ENCODE measurements at places on chromosomes 16 and 17.

- DNase-seq = no peak
Measured at GRCh38 chr16:9934723-9935508, 247.3 kb downstream of the GRIN2A start.

GRCh38 chr16:79082970-79083369, 517.6 kb downstream of the MAF start:
- DNase-seq = no peak

DNA sequence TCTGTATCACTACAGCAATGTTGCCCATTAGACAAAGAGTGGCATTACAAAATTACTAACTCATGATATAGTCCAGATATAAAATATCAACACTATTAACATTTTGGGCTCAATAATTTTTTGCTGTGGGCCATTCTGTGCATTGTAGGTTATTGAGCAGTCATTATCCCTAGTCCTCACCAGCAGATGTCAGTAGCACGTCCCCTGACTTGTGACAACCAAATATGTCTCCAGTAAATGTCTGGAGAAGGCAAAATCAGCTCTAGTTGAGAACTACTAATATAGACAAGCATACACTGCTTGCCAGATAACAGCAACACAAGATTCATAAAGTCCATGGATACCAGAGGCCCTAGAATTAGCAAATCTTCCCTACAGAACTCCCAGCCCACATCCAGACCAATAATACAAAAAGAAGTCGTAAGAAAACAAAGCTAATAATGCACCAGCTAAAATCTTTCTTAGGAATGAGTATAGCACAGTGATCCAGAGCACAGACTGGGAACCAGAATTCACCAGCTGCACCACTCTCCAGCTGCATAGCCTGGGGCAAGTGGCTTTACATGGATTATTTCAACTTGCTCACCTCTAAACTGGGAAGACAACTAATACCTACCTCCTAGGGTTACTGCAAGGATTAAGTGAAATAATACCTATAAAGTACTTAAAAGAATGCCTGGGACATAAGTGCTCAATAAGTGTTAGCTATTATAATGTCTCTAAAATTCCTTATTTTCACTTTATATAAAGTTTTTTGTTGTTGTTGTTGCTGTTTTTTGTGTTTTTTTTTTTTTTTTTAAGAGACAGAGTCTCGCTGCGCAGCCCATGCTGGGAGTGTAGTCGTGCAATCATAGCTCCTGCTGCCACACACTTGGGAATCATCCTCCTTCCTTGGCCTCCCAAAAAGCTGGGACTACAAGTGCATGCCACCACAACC, 23.7 kb downstream of the HELZ start:
- DNase-seq = peak; percentile 88

DNA sequence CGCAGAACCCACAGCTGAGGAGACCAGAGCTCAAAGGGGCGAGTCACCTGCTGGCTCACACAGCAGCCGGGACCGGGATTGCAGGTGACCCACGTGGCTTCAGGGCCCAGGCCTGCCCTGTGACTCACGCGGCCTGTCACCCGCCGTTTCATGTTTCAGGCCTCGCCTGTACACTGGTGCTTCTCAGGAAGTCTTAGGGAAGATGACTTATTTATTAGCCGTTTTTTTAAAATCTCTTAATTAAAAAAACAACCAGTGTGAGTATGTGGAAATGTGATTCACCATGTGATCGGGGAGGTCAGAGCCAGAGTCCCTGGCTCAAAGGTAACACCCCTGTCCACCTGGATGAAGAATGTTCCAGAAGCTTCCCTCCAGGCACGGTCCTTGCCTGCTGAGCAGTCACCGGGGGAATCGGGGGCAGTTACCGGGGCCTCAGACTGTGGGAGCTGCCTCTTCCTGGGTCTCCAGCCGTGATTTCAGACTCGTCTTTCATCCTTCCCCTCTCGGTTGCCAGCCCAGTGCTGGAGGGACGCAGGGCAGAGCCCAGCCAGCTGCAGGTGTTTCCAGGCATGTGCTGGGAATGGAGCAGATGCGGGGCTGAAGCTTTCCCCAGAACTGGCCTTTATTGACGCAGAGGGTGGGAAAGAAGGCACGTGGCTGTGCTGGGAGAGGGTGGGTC, 49.3 kb downstream of the CMIP start:
- DNase-seq = no peak

- no peak for DNase-seq
Measured at GRCh38 chr16:53736297-53736696, 32.3 kb downstream of the FTO start.

GRCh38 chr16:22762486-22762885, 51.5 kb upstream of the HS3ST2 start:
- DNase-seq = no peak

DNA sequence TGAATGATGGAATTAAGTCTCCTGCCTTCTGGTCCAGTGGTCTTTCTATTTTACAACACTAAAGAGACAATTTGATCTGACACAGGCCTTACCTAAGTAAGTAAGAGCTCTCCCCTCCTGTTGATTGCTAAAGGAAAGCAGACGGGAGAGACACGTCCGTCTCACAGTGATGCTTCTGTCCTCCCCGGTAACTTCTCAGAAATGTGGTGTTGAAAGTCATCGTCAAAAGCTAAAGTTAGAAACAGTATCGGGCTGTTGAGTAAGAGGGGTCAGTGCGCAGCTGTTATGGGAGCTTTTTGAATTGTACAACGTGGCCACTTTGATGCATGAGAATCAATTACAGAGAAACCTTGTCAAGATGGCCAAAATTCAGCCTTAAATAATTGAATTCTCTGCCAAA, 1.9 kb upstream of the RBFOX1 start:
- DNase-seq = no peak

DNA sequence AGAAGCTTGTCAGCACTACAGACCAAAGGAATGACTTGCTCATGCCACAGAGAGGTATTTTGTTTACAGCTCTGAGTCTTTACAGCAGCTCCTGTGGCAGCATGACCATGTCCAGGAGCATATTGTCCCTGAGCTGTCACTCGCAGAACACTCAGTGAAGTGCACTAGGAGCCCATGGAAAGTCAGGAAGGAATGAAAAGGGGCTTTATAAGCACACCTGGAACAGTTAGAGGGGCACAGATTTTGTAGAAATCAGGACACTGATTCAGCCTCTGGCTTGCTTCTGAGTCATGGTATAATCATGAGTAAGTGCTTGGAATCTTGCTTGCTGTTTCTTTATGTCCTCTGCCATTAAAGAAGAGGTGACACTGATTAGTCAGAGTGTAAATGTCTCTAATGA, 41.0 kb downstream of the TADA2A start:
- no peak for DNase-seq

GRCh38 chr17:50310455-50311111, 35.3 kb upstream of the XYLT2 start:
- no peak for DNase-seq

DNA sequence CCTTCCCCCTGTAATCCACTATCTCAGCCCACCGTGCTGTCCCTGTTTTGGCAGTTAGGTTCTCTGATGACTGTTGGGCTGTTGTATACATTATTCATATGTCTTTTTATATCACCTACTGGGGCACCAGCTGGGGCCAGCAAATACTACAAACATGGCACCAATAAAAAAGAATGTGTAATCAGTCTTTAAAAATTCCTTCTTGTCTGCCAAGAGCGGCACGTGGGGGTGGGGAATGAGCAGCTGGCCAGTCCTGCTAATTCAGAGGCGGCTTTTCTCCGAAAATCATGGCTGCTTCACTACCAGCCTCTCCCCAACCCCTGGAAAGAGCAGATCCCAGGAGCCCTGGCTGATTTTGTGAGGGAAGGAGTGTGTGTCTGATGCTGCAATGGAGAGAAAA, 77.7 kb upstream of the EEF2KMT start:
- no peak for DNase-seq

GRCh38 chr16:57637965-57638364, 9.5 kb downstream of the ADGRG1 start:
- no peak for DNase-seq

DNA sequence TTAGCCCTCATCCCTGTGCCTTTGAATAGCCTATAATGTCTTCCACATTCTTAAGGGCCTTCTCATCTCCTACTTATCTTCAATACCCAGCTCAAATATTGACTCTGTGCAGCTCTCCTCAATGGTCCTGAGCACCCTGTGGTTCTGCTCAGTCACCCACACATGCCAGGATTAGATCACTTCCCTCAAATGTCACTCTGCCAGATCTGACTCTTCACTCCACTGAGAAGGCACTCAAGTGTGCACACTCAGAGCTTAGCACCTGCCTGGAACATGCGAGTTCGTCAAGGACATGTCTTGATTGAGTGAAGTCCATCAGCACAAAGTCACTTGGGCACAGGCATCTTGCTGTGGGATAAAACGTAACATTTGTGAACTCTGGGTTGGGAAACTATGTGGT, 404.8 kb downstream of the CDH13 start:
- no peak for DNase-seq

- peak; percentile 5 for DNase-seq
Measured at GRCh38 chr17:30570191-30570590, 93.0 kb downstream of the GOSR1 start.

DNA sequence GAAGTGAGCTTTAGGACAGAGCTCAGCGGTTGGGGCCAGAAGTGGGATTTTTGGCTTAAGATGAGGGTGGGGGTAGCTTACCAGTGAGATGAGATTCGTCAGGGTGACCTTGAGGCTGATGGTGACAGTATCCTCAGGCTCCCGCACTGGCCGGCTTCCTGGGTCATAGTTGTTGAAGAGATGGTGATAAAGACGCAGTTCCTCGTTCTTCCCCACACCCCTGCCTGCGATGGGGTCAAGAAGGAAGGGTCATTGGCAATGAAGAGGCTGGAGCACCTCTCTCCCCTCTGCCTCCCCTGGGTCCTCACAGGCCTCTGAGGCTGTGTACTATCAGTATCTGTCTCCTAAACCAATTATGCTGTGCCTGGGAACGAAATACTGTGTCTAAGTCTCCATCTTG, 358 bp downstream of the CHRNE start:
- no peak for DNase-seq

GRCh38 chr16:6891496-6891895, 441.1 kb upstream of the RBFOX1 start:
- DNase-seq = no peak

GRCh38 chr16:81494434-81494806, 49.8 kb downstream of the CMIP start:
- DNase-seq = no peak

- no peak for DNase-seq
Measured at GRCh38 chr16:50185005-50185505, 31.9 kb downstream of the TENT4B start.

GRCh38 chr17:2837147-2837561, 40.9 kb downstream of the RAP1GAP2 start:
- DNase-seq = no peak

DNA sequence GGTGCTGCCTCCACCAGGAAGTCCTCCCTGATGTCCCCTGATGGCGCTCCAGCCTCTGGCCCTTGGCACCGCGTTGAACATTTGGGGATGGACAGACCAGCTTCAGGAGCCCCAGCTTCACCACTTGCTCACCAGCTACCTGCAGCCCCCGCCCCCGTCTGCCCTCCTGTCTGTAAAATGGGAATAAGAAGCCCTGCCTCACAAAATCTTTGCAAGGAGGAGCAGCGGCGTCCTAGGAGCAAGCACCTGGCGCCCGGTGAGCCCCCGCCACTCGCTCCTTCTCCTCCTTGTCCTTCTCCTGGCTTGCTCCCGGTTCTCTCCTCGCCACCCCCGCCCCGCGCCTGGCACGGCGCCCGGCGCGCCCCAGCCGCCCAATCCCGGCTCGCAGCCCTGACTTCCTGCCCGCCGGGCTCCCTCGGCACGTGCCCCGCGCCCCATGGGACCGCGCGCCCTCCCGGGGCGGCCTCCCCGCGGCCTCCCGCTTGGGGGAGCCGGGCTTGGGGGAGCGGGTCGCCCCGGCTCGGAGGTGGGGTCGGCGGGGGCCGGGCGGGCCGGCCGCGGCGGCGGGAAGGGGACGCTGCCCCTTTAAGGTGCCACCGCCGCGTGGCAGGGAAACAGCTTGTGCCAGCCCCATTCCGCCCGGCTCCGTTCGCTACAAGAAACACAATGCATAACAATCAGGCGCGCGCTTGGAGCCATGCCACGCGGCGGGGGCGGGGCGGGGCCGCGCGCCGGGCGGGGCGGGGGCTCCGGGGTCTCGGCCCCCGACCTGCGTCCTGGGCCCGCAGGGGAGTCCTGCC, 9.1 kb upstream of the PPP1R1B start:
- peak; percentile 45 for DNase-seq

DNA sequence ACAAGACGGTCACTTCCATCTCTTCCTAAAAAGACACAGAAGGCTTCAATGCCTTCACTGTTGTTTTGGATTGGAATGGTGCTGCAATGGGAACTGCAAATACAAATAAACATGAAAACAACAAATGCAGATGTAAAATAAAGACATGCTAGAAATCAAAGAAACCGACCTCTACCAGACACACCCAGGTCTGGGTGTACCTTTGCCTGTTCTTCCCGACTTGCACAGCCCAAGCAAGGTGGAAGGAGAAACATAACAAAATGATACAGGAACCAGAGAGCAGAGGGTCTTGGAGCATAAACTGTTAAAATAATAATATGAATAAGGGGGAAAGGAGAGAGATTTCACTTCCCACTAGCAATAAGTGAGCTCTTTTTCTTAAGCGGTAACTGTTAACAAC, 17.3 kb downstream of the RFFL start:
- DNase-seq = no peak

Measured in Kasumi-1 (cell line).